Mesothelial cell of epicardium (in vitro differentiated cells): ENCODE measurements at places on chromosomes 11 and 22.
A peak's percentile ranks its signal among the peaks of the same experiment; 100 is the strongest.

GRCh38 chr11:71285111-71285510, 32.7 kb upstream of the SHANK2 start:
- no peak for DNase-seq

GRCh38 chr11:2663915-2664314, 35.9 kb downstream of the KCNQ1OT1 start:
- DNase-seq: no peak

GRCh38 chr11:93236741-93237675, 39.2 kb upstream of the SLC36A4 start:
- no peak for DNase-seq

- DNase-seq: no peak
These were observed 14.3 kb downstream of the LRRC75B start for GRCh38 chr22:24578355-24579257.

DNA sequence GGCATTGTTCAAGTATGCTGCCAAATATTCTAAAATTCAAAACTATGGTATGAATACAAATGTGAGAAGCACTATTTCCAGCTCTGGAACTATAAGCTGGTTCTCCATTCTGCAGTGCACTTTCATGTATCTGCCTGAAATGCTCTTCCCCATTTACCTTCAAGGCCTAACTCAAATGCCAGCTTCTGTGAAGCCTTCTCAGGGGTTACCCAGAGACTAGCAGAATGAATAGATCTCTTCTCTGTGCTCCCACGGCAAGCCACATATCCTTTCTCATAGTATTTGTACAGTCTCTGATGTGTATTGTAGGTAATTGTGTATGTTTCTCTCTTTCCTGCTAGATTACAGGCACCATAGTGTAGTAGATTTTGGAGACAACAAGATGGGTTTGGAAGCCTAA, 4.1 kb downstream of the HOATZ start:
- no peak for DNase-seq

DNA sequence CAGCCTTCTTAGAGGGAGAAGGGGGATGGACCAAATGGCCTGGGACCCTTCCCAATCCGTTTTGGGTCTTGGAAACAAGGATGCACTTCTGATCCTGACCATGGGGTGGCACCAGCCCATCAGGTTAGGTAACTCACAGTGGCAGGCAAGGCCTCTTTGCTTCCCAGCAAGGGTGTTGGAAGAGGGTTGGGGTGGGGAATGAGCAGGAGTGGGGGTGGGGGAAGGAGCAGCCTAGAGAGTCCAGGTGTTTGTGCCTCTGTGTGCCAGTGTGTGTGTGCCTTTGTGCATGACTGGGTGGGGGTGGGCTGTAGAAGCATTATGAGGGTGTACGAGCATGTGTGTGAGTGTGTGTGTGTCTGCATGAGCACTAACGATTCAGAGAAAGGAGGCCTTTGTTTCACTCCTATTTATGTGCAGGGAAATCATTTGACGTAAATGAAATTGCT, 213.1 kb downstream of the INSC start:
- DNase-seq: peak; percentile 45

DNA sequence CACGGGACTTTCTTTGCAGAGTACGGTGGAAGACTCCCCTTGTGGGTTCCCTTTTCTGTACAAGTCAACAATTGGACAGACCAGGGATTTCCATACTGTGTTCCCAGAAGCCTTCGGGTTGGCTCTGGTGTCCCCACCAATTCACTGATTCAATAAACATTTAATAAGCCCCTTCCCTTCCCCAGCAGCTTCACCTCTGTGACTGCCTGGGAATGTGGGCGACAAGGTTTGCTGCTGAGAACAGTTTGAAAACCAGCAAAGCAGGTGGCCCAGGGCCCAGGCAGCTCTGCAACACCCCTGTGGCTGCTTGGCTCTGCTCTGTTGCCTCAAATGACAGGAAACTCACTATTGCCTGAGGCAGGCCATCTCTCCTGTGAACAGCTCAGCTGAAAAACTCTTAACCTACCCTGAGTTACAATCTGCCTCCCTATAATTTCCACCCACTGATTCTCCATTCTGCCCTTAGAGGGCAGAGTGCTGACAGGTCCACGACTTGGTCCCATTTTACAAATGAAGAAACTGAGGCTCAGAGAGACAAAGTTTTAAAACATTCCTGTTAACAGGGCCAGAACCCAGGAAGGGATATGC, 10.4 kb downstream of the ADORA2A start:
- no peak for DNase-seq
